Kasumi-1 (cell line): ENCODE measurements at places on chromosomes 4 and X.

DNA sequence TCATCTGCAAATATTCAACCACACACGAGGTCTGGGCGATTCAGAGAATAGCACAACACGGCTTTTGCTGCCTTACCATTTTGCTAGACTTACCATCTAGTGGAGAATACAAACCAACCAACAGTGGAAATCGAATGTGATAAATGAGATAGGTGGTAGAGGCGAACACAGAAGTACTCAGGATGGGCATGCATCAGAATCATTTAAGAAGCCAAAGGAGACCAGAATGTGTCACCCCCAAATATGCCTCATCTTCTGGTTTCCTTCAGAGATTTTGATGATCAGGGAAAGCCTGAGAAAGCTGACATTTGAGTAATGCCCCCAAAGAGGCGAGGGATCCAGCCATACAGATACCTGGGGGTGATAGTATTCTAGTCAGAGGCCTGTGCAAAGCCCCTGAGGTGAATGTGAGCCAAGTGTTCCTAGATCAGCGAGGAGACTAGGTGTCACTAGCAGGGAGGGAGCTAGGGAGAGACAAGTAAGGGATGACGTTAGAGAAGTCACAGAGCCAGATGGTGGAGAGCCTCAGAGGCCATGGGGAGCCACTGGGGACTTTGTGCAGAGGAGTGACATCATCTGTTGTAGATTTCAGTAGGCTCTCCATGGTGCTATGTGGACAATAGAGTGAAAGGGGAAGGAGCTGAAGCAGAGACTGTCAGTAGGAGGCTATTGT lies 1.7 kb downstream of the MTMR1 start:
- peak; percentile 4 for DNase-seq

DNA sequence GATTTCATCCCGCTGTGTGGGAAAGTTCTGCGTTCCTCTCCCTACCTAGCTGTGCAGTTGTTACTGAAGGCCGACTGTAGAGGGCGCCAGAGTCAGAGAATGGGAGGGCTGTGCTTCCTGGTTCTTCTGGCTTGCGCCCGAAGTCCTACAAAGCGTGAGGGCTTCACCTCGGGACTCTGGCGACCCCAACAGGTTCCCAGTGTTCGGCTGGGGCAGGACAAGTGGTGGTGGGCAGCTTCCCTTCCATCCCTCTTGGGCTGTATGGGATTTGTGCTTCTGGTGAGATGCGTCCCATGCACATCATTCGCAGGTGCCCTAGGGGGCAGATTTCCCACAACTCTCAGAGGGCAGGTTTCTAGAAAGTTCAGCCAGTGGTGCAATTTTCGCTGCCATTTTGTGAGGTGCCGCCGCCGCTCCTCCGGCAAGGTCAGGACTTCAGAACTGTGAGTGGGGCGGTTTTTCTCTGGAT lies 27.3 kb downstream of the CT45A1 start:
- no peak for DNase-seq

DNA sequence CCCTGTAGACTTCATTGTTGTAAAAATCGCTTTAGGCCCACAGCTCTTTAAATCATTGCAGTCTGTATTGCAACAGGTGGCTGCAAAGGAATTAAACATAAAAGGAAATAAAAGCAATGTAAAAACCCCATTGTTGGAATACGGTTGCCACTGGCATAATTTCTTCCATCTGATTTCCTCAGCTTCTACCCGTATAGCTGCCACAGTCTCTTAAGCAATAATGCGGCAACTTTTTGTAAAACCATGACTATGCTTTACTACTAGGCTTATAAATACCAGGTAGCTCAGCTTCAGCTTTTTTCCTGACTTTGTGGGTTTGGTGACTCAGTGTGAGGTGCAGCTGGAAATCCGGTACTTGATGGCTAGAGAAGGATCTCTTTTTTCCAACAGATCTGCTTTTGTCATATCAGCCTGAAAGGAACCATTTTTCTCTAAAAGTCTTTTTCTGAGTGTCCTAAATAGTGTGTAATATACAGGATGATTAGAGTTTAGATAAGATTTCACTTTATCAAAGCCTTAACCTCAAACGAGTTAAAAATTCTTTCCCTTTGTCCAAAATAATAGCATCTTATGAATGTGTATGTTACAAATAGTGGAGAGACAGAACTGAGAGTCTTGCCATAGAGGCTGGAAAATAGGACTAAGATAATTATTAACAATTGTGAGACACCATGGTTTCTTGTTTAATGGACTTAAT lies 268.0 kb downstream of the ADGRL3 start:
- no peak for DNase-seq

DNA sequence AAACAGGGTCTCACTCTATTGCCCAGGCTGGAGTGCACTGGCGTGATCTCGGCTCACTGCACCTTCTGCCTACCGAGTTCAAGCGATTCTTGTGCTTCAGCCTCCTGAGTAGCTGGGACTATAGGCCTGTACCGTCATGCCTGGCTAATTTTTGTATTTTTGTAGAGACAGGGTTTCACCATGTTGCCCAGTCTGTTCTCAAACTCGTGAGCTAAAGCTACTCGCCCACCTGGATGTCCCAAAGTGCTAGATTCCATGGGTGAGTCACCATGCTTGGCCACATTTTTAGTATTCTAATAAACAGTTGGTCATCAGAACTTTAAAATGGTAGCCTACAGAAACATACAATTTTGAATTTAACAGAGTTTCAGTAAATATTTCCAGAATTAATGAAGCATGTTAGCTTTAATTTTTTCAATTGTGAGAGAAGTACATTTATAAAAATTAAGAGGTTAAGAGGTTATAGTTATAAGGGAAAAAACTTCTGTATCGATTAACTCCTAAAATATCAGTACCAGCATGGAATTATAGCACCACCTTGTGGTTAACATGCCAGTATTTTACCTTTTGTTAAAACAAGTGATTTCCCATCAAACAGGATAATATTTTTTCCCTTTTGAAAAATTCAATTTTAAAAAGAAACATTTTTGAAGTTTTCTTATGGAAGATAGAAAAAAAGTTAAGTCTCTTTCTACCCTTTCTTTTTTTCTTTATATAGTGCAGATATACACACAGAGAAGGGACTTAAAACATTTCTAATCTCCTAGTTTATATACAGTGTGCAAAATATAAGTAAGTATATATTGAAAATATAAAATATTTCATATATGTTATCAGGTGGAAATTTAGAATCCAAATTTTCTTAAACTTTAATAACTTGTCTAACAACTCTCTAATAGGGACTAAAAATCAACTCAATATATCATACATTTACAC lies 35.4 kb downstream of the CEP44 start:
- DNase-seq: peak; percentile 57

GRCh38 chr4:159504684-159505083 lies 401.8 kb downstream of the RAPGEF2 start:
- DNase-seq: no peak

DNA sequence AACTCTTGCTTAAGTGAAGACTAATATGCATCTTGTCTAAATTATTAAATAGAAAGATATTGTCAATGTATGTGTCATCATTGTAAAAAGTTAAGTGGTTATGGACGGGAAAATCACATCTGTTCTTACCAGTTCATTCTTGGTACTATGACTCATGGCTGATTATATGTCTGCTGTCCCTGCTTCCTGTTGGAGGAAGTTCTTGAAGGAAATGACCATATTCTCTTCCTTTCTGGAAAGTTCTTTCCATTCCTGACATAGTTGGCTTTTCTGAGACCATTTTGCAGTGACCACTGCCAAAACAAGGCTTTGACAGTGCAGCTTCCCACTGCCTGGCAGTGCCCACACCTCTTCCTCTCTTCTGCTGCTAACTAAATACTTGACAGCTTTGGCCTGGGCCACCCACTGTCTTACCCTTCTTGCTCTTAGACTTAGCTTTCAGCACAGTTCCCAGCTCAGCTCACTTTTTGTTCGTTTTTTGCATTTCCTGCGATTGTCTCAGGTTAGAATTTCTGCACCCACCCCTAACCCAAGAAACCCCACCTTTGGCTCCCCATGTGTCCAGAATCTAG lies 13.2 kb upstream of the CLDN24 start:
- DNase-seq: peak; percentile 14
